ENCODE measurements at places on chromosomes 1 and 21.

DNA sequence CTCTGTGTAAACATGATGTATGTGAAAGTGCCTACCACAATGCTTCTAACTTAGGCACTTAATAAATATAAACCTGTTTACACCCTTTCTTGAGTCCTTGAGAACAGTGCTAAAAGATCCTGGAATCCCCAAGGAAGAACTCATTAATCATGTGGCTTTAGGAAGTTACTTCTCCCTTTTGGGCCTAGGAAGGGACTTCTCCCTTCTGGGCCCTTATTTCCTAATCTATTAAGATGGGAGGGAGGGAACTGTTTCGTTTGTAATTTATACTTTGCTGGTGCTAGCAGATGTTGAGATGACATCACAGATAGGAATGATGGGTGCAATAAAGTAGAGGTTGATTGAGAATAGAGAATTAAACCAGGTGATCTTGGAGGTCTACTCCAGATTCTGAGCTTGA lies 1.2 kb downstream of the BTF3L4 start:
- no peak for DNase-seq

DNA sequence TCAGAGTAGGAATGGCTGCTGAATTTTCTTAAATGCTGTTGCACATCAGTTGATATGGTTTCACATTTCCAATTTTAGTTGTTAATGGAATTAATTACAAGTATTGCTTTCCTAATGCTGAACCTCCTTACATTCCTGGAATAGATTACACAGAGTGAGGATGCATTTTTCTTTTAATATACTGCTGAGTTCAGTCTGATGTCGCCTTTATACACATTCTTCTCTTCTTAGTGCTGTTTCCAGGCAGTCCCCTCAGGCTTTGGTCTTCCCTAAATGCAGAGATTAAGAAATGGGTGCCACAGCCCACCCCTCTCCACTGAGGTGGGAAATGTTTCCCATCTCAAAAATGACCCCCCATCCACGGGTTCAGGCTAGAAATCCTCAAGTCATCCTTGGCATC lies 6.7 kb upstream of the TSPEAR start:
- no peak for DNase-seq

GRCh38 chr21:35954066-35954465 lies 106.3 kb downstream of the SETD4 start:
- no peak for DNase-seq

GRCh38 chr21:32817208-32817607 lies 45.7 kb upstream of the PAXBP1 start:
- DNase-seq: no peak

DNA sequence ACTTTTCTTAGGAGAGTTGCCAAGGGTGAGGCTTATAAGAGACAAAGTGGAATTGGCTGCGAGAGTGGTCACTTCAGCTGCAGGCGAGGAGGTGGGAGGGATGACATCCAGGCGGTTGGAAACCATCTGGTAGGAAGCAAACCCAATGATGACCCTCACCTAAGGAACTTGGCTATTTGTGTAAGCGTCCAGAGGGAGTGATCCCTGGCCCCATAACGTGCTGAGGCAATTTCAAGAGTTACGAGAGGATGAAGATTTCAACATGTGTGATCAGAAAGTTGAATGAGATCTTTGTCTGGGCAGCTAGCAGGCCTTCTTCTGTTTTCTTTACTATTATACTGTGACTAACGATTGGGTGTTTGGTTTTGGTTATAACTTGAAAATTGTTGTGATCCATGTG lies 102.7 kb upstream of the VANGL1 start:
- DNase-seq: no peak

- DNase-seq: no peak
These were observed 52.4 kb downstream of the IER5 start for GRCh38 chr1:181140891-181141290.

- no peak for DNase-seq
These were observed 36.7 kb downstream of the KCNQ4 start for GRCh38 chr1:40820251-40820797.
